Right kidney (tissue), 9 donors: ENCODE measurements at places on chromosomes 7 and 10.

DNA sequence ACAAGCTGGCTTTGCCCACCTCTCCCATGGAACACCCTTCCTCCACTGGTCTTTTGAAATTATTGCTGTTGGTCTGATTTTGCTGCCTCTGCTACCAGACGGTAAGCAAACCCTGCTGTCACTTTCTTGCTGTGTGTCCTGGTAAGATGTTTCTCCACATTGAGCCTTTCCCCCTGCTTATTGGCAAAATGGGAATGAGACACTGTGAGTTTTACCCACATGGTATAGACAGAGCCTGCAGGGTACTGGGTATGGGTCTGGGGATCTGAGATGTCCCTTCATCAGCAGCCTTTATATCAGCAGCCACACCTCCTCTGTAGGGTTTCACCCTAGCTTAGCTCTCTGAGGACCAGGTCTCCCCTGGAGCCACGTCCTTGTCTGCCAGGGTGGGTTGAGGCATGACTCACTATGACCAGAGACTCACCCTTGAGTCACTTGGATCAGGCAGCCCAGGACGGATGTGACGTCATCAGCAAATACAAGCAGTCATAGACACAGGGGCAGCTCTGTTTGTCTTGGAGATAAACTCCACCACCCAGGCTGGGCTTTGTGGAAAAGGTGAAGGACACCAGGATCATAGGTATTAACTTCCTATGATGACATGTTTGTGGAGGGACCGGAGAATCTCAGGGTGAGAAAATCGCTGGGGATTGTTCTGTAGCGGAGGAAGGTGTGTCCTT is 17.9 kb upstream of the BAIAP2L1 start:
- DNase-seq = no peak

DNA sequence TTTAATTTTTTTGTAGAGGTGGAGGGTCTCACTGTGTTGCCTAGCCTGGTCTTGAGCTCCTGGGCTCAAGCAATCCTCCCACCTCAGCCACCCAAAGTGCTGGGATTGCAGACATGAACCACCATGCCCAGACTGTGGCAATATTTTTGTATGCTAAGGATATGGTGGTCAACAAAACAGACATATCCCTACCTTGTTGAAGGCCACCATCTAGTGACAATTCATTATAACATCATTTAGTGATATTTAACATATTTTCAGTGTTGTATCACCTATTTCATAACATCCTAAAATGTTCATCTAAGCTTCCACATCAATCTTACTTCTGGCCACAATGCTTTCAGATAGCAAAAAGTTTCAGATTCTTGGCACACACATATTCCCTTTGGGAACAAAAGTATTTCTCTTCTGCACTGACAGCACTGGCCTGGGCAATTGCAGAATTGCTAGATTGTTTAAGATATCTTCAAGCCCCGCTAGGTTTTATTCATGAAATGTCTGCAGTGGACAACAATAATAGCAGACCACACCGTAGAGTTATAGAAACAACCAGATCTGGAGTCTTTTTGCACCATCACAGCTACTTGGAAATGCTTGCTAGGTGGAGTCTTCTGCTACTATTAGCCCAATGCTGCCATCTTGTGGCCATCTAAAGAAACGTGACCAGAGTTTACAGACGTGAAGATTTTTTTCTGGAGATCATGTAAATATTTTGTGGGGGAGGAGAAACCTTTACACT is 58.4 kb downstream of the DNAJC12 start:
- DNase-seq = peak; percentile 36

DNA sequence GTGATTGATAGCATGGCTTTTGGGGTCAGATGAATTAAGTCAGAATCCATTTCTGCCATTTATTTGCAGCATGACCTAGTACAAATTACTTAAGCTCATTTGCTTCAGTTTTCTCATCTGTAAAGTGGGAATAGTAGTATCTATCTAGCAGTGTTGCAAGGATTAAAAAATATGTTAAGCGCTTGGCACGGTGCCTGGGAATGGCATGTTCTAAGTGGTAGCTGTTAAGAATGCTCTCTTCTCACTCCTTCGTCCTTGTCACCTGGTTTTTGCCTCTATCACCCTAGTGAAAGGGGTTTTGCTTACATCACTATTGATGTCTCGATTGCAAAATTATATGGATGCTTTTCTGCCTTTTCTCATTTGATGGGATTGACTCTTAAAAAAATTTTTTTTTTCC is 7.4 kb downstream of the TMEM248 start:
- DNase-seq = no peak

DNA sequence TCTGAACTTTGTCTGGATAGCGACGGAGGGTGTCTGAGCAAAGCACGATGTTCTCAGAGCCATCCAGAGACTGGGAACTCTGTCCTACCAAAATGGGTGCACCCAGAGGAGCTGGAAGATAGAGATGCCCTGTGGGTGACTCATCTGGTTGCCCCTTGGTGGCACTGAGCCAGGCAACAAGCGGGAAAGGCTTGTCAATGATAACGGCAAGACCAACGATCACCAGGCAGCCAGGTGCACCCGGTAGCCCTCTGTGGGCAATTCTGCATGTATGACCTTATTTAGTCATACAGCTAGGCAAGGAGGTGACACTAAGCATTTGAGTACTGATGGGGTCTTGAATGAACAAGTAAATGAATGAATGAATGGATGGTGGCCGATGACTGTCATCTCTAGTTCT is 2.8 kb upstream of the ELN start:
- no peak for DNase-seq

- DNase-seq = no peak
Observed at GRCh38 chr10:91804126-91804510, 5.9 kb downstream of the TNKS2 start.

- DNase-seq = no peak
Observed at GRCh38 chr10:43685744-43686143, 37.1 kb upstream of the ZNF32 start.

DNA sequence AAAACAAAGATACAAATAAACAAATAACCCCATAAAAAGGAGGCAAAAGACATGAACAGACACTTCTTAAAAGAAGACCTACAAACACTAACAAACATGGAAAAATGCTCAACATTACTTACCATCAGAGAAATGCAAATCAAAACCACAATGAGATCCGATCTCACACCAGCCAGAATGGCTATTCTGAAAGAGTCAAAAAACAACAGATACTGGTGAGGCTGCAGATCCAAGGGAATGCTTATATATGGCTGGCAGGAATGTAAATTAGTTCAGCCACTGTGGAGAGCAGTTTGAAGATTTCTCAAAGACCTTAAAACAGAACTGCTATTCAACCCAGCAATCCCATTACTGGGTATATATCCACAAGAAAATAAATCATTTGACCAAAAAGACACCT is 80.4 kb upstream of the NRP1 start:
- DNase-seq = no peak

- peak; percentile 35 for DNase-seq
Observed at GRCh38 chr7:107167483-107168232, 1.1 kb upstream of the HBP1 start.

- no peak for DNase-seq
Observed at GRCh38 chr10:9508606-9509005, 1454.1 kb downstream of the GATA3 start.

- DNase-seq = peak; percentile 61
Observed at GRCh38 chr7:106153891-106154449, 41.9 kb upstream of the SYPL1 start.

DNA sequence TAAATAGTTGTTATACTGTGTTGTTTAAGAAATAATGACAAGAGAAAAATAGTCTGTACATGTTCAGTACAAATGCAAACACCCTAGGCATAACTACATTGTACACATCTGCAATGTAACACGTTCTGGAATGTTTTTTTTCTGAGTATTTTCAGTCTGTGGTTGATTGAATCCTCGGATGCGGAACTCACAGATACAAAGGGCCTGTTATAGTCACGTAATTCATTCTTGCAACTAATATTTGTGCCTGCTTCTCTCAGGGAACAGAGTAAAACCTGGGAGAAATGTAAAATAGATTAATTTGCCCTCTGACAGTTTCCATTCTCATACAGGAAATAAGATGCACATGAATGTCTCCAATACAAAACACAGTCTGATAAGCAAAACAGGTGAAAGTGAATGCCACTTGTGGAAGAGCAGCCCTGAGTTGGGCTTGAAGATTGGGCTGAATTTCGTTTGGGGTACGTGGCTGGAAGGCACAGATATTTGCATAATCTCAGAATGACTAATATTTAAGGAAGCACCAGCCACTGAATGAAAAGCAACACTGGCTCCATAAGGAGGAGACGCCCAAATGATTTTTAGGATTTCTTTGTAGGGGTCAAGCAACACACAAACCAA is 19.1 kb downstream of the DENND2A start:
- no peak for DNase-seq

DNA sequence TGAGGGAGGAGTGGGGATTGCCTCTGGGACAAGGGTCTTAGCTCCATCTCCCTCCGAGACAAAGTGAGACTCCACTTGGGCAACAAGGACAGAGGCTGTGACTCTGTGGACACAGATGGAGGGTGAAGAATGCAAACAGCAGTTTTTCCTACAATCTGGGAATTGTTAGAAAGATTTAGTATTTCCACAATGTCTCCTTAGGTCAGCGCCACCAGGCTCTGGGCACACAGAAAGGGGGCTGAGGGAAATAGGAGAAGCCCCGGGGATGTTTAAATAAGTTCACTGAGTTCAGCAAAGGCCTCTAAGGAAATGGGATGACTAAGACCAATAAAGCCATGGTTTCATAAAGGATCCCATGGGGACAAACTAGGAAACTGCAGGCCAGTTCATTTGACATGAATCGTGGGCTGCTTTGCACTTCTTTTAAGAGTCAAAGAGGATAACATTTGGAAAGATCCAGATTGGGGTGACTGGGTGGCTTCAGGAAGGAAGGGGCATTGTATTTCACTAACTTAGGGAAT is 219.8 kb upstream of the GLI3 start:
- no peak for DNase-seq

DNA sequence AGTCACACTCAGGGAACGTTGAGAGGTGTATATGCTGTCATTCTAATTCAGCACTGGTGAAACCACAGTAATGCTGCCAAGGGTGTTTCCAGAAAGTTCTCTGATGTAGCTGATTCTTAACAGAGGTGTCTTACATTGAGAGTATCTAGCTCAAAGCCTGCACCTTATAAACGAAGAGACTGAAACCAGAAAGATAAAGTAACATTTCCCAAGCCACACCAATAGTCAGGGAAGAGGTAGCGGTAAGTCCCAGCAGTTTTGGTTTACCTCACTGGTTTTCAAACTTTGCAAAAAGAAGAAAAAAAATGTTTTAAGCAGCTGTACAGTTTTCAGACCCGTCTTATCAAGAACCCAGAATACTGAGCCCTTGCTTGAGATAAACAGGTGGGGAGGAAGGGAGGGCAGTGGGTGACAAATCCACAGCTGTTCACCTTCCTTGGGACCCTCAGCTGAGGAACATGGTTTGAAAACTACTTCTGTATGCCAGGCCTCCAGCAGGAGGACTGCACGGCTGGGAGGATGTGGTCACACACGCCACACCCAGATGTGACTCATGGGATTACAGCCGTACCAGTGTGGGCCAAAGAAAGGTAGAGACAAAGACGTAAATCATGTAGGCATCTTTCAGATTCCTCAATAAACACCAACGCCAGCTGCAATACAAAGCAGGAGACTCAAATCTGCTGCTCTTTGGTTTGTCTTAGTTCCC is 63.9 kb upstream of the GSDME start:
- DNase-seq = no peak

DNA sequence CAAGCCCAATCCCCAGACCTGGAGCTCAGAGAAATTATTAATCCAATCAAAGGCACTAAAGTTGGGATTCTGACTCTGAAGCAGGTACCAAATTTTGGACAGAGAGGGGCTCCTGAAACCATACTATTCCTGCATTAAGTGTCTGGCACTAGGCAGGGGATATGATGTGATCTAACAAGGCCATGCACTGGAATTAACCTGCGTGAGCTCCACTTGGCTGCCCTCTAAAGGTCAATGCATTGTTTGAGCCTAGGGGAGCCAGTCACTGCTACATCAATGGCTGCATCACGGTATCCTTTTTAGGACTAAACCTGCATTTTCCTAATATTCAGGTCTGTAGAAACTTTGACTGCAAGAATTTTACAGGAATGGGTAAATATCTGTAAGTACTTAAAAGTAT is 42.1 kb downstream of the ST8SIA6 start:
- DNase-seq = no peak

DNA sequence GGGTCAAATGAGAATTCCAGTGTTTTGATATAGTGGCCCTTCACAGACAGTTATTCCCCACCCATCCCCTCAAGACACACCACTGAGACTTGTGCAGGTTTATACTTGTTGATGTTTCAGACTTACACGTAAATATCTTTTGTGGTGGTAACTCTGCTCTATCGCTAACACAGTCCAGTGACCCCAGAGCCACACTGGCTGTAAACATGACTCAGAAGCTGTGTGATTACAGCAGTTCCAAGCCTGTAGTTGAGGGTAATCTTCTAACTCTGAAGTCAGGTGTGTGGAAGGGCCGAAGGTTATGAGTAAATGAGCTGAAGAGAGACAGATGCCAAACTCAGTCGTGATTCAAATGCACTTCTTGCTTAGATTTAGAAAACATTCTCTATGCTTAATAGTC is 19.4 kb downstream of the NOBOX start:
- no peak for DNase-seq

GRCh38 chr7:70352906-70353305 is 754.6 kb downstream of the AUTS2 start:
- DNase-seq = no peak

DNA sequence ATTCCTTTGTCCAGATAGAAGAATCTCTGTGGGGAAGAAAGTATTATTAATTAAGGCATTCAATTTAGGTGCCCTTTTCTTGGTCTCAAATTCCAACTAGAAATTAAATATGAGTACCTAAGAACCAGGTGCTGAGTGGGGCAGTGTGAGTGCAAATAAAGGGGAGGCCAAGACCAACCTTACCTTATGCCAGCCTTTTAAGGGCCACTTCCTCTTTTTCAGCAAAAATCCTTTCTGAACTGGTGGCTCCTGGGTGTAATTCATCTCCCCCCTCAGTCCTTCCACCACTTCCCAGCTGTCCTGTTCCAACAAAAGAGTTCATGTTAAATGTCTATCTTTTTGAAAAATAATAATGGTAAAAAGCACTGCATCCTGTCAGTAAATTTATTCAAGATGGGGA is 108.2 kb downstream of the OSBPL3 start:
- no peak for DNase-seq

- DNase-seq = no peak
Observed at GRCh38 chr7:49776994-49777393, 3.6 kb downstream of the VWC2 start.
